ENCODE measurements at places on chromosomes 1 and 21.

GRCh38 chr1:15168479-15168878 is 14.9 kb downstream of the TMEM51 start:
- no peak for DNase-seq

- DNase-seq: no peak
These were observed 31.2 kb downstream of the MGST3 start for GRCh38 chr1:165662186-165662585.

- DNase-seq: no peak
These were observed 3.2 kb upstream of the TNFSF4 start for GRCh38 chr1:173210283-173210682.

DNA sequence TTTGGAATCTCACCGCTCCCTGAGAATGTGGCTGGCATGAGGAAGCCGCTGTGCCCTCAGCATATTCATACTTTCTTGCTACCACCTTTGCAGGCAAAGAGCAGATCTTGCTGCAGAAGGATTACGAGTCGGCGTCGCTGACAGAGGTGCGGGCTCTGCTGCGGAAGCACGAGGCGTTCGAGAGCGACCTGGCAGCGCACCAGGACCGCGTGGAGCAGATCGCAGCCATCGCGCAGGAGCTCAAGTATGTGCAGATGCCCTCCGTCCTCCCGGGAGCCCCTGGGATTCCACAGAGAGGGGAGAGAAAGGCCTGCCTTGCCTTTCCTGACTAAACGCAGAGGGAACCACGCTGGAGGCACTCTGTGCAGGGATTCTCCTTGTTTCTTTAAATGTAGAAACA is 50.6 kb upstream of the MTR start:
- no peak for DNase-seq

GRCh38 chr1:110879758-110880606 is 7.0 kb downstream of the CD53 start:
- DNase-seq: no peak

DNA sequence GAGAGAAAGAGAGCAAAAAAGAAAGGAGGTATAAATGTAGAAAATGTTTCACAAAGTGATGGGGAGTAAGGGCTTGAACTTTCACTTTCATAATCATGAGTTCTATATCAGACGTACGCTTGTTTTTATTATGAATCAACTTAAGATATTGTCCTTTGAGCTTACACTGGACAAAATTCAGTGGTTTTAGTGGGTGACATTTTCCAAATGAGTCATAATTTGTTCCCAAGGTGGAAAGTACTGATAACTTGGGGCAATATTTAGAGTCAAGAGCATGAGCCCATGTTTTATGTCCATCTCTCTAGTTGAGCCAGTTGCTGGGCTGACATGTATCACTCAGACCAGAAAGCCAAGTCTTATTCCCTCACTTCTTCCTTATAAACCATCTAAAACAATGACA is 161.6 kb downstream of the CHRM3 start:
- DNase-seq: no peak

GRCh38 chr21:17195976-17196375 is 316.9 kb upstream of the CXADR start:
- no peak for DNase-seq

DNA sequence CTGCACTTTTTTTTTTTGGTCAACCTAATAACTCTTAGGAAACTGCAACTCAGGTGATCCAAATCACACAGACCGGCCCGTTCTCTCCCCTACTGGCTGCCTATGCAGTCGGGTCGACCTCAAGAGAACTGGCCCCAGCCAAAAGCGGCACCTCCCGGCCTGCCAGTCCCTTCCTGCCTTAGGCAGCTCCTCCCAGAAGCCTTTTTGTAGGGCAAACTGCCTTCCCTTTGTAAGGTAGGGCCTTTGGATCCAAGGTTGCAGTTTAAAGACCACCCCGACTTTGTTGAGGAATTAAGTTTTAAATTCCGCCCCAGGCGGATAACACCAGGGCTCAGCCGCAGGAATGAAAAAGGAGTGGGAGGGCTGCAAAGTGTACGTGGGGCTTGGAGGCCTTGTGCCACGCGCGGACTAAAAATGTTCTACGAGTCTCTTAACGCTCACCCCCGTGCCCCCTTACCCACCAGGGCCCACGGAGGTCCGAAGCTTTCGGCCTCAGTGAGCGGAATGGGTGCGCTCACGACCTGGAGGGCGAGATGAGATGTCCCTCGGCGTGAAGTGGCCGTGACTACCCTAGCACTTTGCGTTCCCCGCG is 642 bp upstream of the ST3GAL3 start:
- no peak for DNase-seq

All from cerebellar nuclear complex (tissue), 1 donor.